ENCODE measurements at places on chromosomes 2 and 18. TPM values are rescaled to one million over a fixed set of nuclear protein-coding genes. Genes with fewer than 3 reads are reported as not detected.

VWA3B gene
- total RNA-seq, result not detected

DNA sequence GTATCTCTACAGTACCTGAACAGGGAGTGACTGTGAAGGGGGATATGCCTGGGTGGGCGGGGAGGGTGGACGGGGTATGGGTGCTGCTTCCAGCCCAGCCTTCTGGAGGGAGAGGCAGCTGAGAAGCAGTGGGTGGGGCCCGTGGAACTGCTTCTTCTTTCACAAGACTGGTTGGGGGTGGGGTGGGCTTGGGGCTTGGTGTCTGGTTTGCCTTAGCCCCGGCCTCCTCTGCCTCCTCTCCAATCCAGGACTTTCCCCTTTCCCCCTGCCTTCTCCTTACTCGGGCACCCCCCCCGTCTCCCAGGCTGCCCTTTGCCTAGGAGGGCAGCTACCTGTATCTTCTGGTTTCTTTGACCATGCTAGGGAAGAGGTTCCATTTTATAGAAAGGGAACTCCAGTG is 233.4 kb downstream of the DYSF start:
- peak; percentile 13 for DNase-seq

GRCh38 chr18:10128921-10129501 is 215.2 kb downstream of the VAPA start:
- DNase-seq, result no peak

GRCh38 chr18:495017-495416 is 5.5 kb downstream of the COLEC12 start:
- no peak for DNase-seq

DNA sequence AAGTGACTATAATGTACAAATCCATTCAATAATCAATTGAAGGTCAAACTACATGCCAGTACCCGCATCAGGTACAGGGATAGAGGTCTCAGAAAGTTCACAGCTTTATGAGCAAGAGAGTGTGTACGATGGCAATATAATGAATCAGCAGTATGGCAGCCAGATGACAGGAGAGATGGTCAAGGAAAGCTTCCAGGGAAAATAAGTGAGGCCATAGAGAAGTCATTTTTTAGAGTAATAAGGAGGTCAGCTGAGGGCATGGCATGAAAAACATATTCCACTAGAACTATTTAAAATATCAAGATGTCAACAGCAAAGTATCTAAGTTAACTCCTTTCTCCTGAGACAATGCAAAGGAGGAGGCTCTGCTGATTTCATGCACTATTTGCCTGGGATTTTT is 108.0 kb downstream of the SLC8A1 start:
- no peak for DNase-seq

RSAD2 gene
- not detected for total RNA-seq

DNA sequence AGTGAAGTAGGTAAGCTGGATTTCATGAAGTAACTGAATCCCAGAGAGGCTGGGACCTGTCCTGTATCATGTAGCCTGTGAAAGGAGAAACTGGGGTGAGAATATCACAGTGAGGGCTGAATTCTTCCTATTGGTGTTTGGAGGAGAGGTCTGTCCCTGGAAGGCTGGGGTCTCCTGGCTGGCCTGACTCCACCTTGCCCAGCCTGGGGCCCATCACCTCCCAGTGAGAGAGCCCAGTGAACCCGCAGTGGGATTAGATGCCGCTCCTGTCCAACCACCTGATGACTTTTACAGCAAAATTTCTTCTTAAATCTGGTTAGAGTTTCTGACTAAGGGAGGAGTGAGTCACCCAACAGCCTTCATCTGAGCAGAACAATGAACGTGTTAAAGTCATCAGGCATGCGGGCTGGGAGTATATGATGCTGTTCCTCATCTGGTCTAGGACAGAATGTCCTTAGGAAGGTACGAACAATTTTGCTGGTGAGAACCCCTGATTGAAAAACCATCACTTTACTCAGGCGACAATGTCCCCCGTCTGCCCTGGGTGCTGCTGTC is 152.9 kb downstream of the LPIN1 start:
- DNase-seq, result no peak

- peak; percentile 80 for DNase-seq
Measured at GRCh38 chr2:88139203-88139702, 11.4 kb upstream of the FABP1 start.

- no peak for DNase-seq
Measured at GRCh38 chr2:154720651-154721050, 22.2 kb downstream of the KCNJ3 start.

- DNase-seq, result no peak
Measured at GRCh38 chr18:74124642-74125041, 23.0 kb downstream of the FBXO15 start.

DNA sequence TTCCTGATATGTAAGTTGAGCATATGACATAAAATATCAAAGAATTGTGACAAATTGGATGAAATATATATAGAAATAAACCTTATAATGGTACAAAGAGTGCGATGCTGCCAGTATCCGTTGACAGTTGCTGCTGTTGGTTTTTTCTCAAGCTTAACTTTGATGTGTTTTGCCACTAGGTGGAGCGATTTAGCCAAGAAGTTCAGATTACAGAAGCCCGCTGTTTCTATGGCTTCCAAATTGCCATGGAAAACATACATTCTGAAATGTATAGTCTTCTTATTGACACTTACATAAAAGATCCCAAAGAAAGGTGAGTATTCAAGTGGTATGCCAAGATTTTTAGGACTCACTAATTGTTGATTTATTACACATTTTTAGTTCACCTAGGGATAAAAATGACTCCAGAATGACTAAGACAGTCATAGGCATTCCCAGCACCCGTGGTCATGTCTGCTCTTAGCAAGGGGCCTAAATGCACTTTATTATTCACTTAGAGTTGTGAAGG is 2.1 kb downstream of the RRM2 start:
- peak; percentile 60 for DNase-seq

SP5 gene
- 149 TPM for total RNA-seq

DNA sequence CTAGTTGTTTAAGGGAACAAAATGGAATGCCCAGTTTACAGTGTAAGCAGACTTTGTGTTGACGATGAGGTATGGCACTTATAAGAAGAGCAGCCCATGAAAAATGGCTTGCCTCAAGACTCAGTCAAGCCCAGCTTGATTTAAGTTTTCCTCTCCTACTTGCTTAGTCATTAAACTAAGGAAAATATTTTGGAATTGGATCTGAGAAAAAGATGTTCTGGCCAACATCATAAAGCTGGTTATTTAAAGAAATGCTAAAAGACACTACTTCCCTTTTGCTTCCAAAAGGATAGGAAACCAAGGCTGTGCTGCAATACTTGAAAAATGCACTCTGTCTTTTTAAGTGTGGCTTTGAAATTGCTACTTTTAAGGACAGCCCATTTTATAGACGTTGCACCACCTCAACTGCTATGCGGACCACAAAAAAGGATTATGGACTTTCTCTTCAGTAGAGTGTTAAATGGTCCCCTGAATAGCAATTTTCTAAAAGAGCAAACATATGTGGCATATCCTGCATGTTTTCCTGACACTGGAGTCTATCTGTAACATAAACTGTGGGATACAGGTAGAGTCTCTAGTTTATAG is 32.1 kb downstream of the CCDC141 start:
- no peak for DNase-seq

DNA sequence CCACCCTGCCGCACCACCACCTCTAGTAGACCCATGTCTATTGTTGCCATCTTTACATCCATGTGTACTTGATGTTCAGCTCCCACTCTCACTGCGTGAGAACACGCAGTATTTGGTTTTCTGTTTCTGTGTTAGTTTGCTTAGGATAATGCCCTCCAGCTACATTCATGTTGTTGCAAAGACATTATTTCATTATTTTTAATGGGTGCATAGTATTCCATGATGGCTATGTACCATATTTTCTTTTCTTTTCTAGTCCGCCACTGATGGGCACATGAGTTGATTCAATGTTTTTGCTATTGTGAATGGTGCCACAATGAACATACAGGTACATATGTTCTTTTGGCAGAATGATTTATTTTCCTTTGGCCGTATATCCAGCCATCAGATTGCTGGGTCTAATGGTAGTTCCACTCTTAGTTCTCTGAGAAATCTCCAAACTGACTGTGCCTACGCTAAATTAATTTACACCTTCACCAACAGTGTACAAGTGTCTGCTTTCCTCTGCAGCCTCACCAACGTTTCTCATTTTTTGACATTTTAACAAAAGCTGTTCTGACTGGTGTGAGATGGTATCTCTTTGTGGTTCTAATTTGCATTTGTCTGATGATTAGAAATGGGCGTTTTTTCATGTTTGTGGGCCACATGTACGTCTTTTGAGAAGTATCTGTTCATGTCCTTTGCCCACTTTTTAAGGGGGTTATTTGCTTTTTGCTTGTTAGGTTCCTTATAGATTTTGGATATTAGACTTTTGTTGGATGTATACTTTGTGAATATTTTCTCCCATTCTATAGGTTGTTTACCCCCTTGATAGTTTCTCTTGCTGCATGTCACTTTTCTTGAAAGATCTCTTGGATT is 10.5 kb upstream of the ZNF513 start:
- no peak for DNase-seq
